Right atrium auricular region (tissue), 2 donors: ENCODE measurements at places on chromosomes 13 and 19. TPM values are rescaled to one million over a fixed set of nuclear protein-coding genes. Genes with fewer than 3 reads are reported as not detected.

The EHD2 gene
- 44.9 TPM for total RNA-seq

The CGB5 gene
- not detected for total RNA-seq

The C1QTNF9B gene
- not detected for total RNA-seq

The CYP2A7 gene
- total RNA-seq = not detected

The CC2D1A gene
- 22.6 TPM for total RNA-seq

The CATSPERD gene
- not detected for total RNA-seq

The SIGLEC11 gene
- total RNA-seq = 0.19 TPM

The GRIN3B gene
- 0.12 TPM for total RNA-seq

The PRKCG gene
- total RNA-seq = not detected

The IFNL1 gene
- total RNA-seq = not detected

The RINL gene
- total RNA-seq = 3.3 TPM

The NFKBIB gene
- total RNA-seq = 13.3 TPM

The KLK4 gene
- total RNA-seq = not detected

The SPRED3 gene
- 0.56 TPM for total RNA-seq

The DNAAF3 gene
- 0.89 TPM for total RNA-seq

The ZNF547 gene
- 3.5 TPM for total RNA-seq

The SEMA6B gene
- total RNA-seq = 3.9 TPM

The LRRC25 gene
- total RNA-seq = 6.8 TPM

The KLK2 gene
- not detected for total RNA-seq

The DPF1 gene
- total RNA-seq = not detected

The IGFL1 gene
- not detected for total RNA-seq

The HTR2A gene
- 0.16 TPM for total RNA-seq

The PCSK4 gene
- total RNA-seq = 1.0 TPM

The C1QTNF9 gene
- not detected for total RNA-seq

The PRTN3 gene
- total RNA-seq = not detected

The TEX29 gene
- not detected for total RNA-seq

The ZNF845 gene
- 3.3 TPM for total RNA-seq

The STRN4 gene
- total RNA-seq = 46.6 TPM

The RAB3A gene
- 27.0 TPM for total RNA-seq

The ACP5 gene
- total RNA-seq = 3.6 TPM

The CD37 gene
- 12.1 TPM for total RNA-seq

The KLC3 gene
- not detected for total RNA-seq

The F10 gene
- total RNA-seq = 21.9 TPM

The C5AR2 gene
- 3.3 TPM for total RNA-seq

The ZNF540 gene
- 2.6 TPM for total RNA-seq

The SERP2 gene
- total RNA-seq = 15.4 TPM

The FSTL3 gene
- 64.4 TPM for total RNA-seq

The CCNA1 gene
- not detected for total RNA-seq

The ANO8 gene
- 4.2 TPM for total RNA-seq

The DAND5 gene
- 10.7 TPM for total RNA-seq

The BCAM gene
- 102 TPM for total RNA-seq

The IGFL3 gene
- total RNA-seq = not detected

The FGF21 gene
- total RNA-seq = not detected

The FFAR3 gene
- total RNA-seq = not detected

The GNG8 gene
- total RNA-seq = not detected

The SOX1 gene
- not detected for total RNA-seq

The ZSCAN4 gene
- not detected for total RNA-seq

The TMEM238 gene
- not detected for total RNA-seq

The FUT3 gene
- not detected for total RNA-seq

The GAPDHS gene
- not detected for total RNA-seq

The TLE6 gene
- 2.1 TPM for total RNA-seq

The ZNF573 gene
- total RNA-seq = 4.6 TPM

The TSKS gene
- 0.96 TPM for total RNA-seq

The ZNF383 gene
- total RNA-seq = 8.3 TPM

The CEACAM4 gene
- total RNA-seq = 0.67 TPM
